ENCODE measurements at places on chromosomes 12 and 14.

DNA sequence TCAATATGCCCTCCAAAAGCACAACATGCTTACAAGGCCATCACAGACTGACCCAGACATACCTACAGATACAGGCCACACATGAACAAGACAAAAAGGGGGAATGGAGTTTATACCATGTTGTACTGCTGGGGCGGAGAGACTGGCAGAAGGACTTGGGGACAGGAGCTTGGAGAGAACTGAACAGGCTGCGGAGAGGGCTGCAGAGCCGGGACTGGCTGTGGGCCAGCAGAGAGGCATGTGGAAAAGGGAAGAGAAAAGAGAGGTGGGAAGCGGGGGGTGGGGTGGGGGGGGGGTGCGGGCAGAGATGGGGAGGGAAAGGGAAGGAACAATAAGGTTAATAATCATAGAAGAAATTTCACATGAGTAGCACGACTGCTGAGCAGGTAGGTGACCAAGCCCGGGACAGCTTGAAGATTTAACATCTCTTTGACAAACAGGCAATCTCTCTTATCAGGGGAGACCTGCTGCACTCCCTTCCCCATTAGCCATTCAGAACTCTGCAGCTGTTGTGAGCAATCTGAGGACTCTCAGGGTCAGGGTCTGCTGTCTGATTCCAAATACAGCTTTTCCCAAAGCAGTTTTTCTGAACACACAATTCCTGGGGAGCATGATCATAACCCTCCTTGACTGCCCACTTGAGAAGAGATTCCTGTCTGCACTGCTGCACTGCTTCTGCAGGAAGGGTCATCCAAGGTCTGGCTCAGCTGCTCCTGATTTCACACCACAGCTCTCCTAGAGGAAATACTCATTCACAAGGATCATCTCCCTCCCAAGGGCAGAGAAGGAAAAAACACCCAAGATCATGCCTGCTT lies 21.6 kb upstream of the STAC3 start:
- no peak for DNase-seq

- DNase-seq: no peak
These were observed 78.1 kb upstream of the NOS1 start for GRCh38 chr12:117439531-117440001.

- peak; percentile 20 for DNase-seq
These were observed at the start of gene ALDH2 for GRCh38 chr12:111766608-111767361. Gene ALDH2 (plus strand): TSS chr12:111766933. CDS start chr12:111766983, 50 bp downstream.

DNA sequence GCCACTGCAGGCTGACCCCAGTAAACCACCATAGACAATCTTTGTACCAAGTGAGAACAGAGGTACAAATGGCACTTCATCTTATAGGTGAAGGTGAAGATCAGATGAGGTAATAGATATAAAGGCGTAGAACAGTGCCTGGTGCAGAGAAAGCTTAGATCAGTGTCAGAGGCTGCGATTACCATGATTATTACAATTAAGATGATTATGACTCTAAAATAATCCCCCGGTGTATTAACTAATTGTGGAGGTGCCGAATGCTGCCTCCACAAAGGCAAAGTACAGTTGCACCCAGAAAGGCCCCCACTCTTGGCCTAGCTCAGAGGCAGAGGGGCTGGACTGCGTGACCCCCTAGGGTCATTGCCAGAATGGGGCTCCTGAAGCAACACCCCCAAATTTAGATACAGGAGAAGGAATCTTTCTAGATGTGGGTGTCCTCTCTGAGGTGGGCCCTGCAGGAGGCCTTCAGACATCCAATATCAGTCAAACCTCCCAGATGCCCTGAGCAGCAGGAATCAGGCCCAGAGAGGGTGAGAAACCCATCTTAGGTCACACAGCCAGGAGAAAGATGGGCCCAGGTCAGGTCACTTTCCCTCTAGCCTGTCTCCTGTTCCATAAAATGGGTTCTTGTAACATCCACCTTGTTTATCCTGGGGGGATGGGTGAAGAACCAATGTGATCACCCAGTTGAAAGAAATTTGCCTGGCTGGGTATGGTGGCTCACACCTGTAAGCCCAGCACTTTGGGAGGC lies 139.8 kb downstream of the PHETA1 start:
- DNase-seq: no peak

GRCh38 chr12:109626378-109627115 lies 53.0 kb downstream of the MVK start:
- DNase-seq: no peak

GRCh38 chr14:79834868-79835267 lies 376.4 kb downstream of the DIO2 start:
- DNase-seq: no peak

DNA sequence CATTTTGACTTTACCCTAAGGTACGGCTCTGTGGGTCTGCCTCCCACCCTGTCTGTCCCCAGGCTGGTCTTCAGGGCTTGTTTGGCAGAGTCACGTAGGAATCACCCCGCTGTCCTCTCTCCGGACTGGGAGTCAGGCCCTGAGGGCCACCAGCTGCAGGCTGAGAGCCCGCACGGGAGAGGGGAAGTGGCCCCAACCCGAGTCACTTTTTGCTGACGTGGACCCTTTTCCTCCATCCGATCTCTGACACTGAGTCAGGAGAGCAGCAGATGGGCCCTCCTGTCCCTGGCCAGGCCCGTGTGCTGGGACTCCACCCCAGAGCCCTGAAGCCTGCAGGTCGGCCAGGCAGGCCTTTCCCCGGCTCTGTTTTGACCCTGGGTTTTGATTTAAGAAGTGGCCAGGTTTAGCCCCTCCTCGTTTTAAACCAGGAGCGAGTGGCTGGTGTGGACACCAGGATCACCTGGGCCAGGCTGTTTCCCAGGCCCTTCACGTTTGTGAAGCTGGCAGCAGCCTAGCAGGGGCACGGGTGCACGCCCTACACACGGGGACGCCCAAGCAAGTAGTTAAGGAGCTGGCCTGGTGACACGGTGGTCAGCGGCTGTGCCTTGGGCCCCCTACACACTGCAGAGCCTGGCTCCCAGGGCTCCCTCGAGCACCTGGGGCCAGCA lies 12.5 kb upstream of the TEX22 start:
- DNase-seq: no peak

DNA sequence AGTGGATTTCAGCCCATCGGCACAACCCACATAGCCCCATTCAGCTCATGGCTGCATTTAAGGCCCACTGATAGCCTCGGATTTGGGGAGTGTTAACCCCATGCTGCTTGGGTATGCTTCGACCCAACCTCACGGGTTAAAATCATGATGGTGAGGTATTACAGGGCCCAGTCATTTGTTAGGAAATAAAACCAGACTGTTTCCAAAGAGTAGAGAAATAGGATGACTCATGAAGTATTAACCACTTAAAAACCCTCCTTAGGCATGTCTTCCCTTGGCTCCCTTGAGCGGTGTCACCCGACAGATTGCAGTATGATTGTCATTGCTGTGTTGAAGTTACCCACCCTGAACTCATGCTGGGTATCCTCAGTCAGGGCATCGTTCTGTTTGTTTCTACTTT lies 289.1 kb downstream of the CACNA1C start:
- DNase-seq: no peak

- DNase-seq: no peak
These were observed 141.7 kb downstream of the SYT1 start for GRCh38 chr12:79006306-79006705.

DNA sequence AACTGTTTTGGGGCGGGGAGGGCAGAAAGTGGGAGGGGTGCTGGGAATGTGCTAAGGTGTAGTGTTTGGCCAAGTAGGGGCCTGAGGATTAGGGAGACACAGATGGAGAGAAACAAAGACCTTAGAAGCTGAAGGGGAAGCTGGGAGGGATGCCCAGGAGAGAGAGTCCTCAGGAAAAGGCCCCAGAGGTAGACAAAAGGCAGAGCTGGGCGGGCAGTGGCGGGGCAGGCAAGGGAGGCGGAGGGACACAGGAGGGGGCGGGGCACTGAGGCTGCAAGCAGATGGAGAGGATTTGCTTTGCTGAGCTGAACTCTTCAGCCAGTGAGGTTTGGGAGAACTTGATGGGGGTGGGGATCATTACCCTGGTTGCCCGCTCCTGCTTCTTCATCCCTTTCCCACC lies 2.8 kb downstream of the PTMS start:
- no peak for DNase-seq

GRCh38 chr14:24315807-24316596 lies 4.7 kb downstream of the LTB4R start:
- DNase-seq: no peak

DNA sequence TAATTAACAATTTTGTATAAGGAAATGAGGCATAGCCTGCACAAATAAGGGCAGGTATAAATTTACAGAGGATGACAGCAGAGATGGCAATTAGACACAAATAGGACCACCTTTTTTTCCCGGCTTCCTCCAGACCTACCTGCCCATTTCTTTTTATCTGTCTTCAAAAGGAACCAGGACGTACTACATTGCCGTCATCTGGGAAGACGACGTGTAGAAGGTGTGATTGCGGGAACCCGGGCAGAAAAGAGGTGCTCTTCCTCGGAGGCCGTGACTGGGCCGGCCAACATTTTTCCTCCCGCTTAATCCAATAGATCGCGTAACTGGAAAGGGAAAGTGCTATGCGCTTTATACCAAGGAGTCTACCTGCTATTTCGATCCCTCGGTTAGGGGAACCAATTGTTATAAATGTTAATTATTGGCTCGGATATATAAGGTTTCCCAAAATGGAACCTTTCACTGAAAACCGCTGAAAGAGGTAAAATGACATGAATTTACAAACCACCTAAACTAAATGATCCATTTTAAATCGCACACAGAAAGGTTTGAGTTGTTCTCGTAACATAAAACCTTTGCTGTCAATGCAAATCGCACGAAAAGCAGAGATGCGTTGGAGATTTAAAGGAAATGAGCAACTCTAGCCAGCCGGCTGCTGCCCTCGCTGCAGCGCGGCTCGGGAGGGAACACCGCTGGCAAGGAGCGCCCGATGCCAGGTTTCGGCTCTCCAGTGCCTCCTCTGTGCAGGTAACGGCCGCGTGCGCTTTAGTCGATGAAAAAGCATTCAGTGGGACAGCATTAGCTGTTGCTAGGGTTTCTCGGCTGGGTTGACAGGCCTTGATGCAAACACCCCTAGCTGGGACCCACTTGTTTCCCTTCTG lies 2.8 kb upstream of the SIX1 start:
- DNase-seq: no peak

DNA sequence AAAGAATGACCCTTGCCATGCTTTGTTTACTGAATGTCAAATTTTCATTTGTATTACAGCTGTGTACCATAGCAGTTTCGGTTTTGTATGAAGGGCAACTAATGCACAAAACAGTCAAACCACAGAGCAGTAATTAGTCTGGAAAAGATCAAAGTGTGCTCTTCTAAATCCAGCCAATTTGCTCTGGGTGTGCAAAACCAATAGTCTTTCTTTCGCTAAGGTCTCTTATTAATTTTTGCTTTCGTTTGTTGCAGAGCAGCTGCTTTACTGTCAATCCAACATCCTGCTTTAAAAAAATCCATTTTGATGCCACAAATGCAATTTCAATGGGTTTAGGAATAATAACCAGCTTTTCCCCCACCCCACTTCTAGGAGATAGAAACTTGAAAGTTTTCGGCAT lies 114.2 kb downstream of the BRMS1L start:
- DNase-seq: no peak

DNA sequence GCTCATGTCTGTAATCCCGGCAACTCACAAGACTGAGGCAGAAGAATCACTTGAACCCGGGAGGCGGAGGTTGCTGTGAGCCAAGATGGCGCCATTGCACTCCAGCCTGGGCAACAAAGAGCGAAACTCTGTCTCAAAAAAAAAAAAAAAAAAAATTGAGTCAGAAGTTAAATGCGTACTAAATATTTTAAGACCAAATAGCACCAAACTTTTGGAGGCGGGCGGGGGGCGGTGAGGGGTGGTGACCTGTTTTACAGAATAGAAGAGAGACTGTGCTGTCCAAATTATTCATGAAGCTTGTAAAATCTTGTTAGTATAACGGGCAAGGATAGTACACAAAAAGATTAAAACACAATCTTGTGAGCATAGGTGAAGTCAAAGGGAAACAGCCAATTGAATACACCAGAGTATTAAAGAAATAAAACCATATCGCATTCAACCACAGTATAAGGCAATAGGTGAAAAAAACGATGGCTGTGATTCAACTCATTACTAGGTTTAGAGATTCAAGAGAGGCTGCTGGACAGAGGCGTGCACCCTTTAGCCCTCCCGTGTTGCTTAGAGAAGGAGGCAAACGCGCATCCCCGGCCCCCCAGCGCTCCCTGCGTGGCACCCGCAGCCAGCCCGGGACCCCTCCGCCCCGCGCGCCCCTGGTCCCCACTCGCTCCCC lies 571 bp downstream of the ZNF891 start:
- no peak for DNase-seq

- DNase-seq: no peak
These were observed 934 bp upstream of the DCN start for GRCh38 chr12:91183551-91183950.

DNA sequence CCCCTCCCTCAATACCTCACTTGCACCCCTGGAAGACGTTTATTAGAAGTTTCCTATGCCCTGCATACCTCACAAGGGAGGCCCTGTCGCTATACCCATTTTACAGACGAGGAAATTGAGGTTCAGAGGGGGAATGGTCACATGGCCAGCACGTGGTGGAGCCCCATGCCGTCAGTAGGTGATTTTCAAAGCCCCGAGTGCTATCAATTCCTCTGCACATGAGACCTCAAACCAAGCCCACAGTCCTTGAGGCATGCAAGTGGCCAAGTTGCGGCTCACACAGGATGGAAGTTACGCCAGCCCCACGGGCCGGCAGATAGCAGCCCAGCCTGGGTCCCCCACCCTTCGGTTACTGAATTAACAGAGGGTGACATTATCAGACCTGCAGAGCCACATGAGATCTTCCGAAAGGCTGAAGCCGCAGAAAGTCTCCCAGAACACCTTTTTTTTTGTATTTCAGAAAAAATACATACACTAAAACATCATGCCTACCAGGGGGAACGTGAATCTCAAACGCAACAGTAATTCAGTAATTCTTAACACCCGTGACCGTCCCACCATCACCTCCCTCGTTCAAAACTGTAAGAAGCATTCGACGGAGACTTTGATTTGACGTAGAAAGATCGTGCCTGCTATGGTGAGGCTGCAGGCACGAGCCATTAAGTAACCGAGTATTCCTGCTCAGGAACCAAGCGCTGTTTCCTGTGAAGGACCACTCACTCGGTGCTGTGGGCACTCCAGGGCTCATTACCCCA lies 129.0 kb downstream of the RFLNA start:
- DNase-seq: peak; percentile 16

DNA sequence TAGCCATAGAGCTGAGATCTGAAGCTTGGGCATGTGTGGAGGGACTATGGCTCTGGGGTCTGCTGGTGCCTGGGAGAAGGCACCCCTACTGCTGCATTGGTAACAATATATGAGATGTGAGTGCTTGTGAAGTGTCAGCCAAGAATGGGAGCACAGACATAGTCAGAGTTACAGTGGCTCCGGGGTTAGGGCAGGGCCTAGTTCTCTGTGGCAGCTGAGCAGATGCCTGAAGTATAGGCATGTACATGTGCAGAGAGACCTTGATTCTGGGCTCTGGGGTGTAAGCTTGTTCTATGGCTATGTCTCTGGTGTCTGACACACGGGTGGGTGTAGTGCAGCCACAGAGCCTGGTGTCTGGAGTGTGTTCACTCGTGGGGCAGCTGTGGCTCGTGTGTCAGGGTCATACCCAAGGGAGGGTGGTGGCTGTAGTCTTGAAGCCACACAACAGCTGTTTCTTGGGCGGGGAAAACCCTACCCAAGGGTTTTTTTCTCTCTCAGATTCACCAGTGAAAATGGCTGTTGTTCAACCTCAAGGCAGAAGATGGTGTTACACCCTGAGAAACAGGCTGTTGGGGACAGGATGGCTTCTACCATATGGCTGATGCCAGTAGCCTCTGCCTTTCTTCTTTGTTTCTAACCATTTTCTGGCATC lies 11.9 kb upstream of the TCL1A start:
- no peak for DNase-seq

GRCh38 chr14:20748439-20748838 lies 2.8 kb downstream of the EDDM3A start:
- no peak for DNase-seq

Measured in stimulated activated CD8-positive, alpha-beta memory T cell treated with anti-CD3 and anti-CD28 coated beads, Interleukin-4, amount 100 ng/mL, for 24 hours (primary cell).